ENCODE measurements at places on chromosomes 16 and 17.

DNA sequence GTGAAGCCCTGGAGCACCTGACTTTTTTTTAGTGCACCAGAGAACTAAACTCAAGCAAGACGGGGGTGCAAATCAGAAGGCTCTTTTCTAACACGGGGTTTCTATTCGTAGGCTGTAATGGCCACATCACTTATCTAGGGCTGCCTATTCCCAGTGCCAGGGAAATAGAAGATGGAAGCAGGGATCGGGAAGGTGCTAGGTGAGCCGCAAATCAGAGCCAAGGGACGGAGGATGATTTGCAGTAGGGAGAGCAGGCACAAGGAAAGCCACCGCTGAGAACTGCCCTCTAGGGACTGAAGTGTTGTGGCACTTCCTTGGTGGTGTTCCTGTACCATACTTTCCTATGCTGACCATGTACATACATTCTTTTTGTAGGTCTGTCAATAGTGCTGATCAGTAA lies 7.8 kb upstream of the SLC46A1 start:
- H3K36me3 ChIP-seq: no peaks in the 10 kb centered on the region
- no peak overlapping the region for H3K4me3 ChIP-seq
- no peaks in the 10 kb centered on the region for H3K27me3 ChIP-seq
- no peak overlapping the region for H3K27ac ChIP-seq
- DNase-seq: no peak

DNA sequence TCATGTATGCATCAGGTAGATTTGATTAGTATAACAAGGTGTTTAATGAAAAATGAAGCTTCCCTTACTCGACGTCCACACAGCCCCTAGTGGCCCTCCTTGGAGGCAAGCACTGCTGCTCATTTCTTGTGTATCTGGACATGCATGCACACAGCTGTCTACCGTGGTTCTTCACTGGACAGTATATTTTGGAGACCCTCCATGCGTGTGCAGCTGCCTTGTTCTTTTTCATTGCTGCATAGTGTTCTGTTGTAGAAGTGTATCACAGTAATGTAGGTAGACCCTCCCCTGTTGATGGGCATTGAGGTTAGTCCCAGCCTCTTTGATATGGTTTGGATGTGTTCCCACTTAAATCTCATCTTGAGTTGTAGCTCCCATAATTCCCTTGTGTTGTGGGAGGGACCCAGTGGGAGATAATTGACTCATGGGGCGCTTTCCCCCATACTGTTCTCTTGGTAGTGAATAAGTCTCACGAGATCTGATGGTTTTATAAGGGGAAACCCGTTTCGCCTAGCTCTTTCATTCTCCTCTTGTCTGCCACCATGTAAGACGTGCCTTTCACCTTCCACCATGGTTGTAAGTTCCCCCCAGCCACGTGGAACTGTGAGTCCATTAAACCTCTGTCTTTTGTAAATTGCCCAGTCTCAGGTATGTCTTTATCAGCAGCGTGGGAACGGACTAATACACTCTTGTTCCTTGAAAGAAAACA lies 6.3 kb downstream of the CMIP start:
- H3K27ac ChIP-seq: no peak overlapping the region
- H3K4me1 ChIP-seq: peaks cover 3% of the 10 kb centered on the region
- no peaks in the 10 kb centered on the region for H3K27me3 ChIP-seq
- no peak overlapping the region for H3K4me3 ChIP-seq
- no peaks in the 10 kb centered on the region for H3K36me3 ChIP-seq

- H3K4me3 ChIP-seq: peak within 1 kb of the TSS; percentile 66
- no peaks in the 10 kb centered on the region for H3K27me3 ChIP-seq
- no peaks in the 10 kb centered on the region for H3K36me3 ChIP-seq
Measured at GRCh38 chr16:67150833-67151396, at the start of gene B3GNT9. B3GNT9 (minus strand) TSS chr16:67150998; CDS start chr16:67150485, 513 bp downstream.

DNA sequence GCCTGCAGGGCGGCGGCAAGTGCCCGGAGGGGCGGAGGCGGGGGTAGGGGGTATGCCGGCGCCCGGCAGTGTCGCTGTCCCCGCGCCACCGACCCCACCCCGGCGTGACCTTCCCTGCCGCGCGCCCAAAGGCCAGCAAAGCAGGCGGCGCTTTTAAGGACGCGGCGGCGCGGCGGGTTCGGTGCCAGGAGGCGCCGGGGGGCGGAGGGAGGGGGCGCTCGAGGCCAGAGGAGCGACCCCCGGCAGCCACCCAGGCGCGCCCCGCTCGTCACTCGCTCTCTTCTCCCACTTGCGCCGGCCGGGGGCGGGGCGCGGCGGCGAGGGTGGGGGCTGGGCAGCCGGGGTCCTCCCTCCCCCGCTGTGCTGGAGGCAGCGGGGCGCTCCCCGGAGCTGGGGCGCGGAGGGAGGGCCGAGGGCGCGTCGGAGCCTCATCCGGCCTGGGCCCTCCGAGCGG lies 8.6 kb upstream of the BAHCC1 start:
- H3K27me3 ChIP-seq: no peaks in the 10 kb centered on the region
- H3K4me3 ChIP-seq: peak overlapping the region; percentile 94
- peaks cover 5% of the 10 kb centered on the region for H3K4me1 ChIP-seq
- no peak for DNase-seq
- no peaks in the 10 kb centered on the region for H3K36me3 ChIP-seq

- H3K36me3 ChIP-seq: no peaks in the 10 kb centered on the region
- H3K4me3 ChIP-seq: no peak overlapping the region
- no peak for DNase-seq
- H3K4me1 ChIP-seq: no peaks in the 10 kb centered on the region
- no peak overlapping the region for H3K27ac ChIP-seq
- H3K27me3 ChIP-seq: no peaks in the 10 kb centered on the region
Measured at GRCh38 chr16:82834151-82834815, 207.5 kb downstream of the CDH13 start.

GRCh38 chr17:41578971-41579370 lies 7.1 kb upstream of the KRT9 start:
- no peaks in the 10 kb centered on the region for H3K36me3 ChIP-seq
- H3K27ac ChIP-seq: peak overlapping the region; percentile 90
- no peak overlapping the region for H3K4me3 ChIP-seq

- H3K4me1 ChIP-seq: no peaks in the 10 kb centered on the region
- no peaks in the 10 kb centered on the region for H3K27me3 ChIP-seq
- no peak overlapping the region for H3K27ac ChIP-seq
- no peaks in the 10 kb centered on the region for H3K36me3 ChIP-seq
Measured at GRCh38 chr17:54793271-54793670, 107.4 kb upstream of the TOM1L1 start.

GRCh38 chr17:70658317-70658716 lies 489.0 kb downstream of the KCNJ2 start:
- no peaks in the 10 kb centered on the region for H3K36me3 ChIP-seq
- no peak for DNase-seq
- no peak overlapping the region for H3K27ac ChIP-seq
- H3K27me3 ChIP-seq: no peaks in the 10 kb centered on the region
- no peak overlapping the region for H3K4me3 ChIP-seq

GRCh38 chr16:26505496-26505895 lies 561.2 kb upstream of the C16orf82 start:
- no peaks in the 10 kb centered on the region for H3K27me3 ChIP-seq
- DNase-seq: no peak
- no peaks in the 10 kb centered on the region for H3K36me3 ChIP-seq
- H3K4me1 ChIP-seq: no peaks in the 10 kb centered on the region

- H3K4me1 ChIP-seq: no peaks in the 10 kb centered on the region
- H3K27me3 ChIP-seq: no peaks in the 10 kb centered on the region
- DNase-seq: no peak
- peak overlapping the region; percentile 51 for H3K4me3 ChIP-seq
Measured at GRCh38 chr17:60102632-60103096, 23.9 kb upstream of the HEATR6 start.

GRCh38 chr16:81567087-81567486 lies 122.5 kb downstream of the CMIP start:
- DNase-seq: no peak
- H3K4me1 ChIP-seq: peaks cover 27% of the 10 kb centered on the region
- H3K27me3 ChIP-seq: no peaks in the 10 kb centered on the region
- H3K4me3 ChIP-seq: no peak overlapping the region
- H3K27ac ChIP-seq: no peak overlapping the region

- H3K27ac ChIP-seq: no peak overlapping the region
- H3K4me1 ChIP-seq: peaks cover 6% of the 10 kb centered on the region
- DNase-seq: no peak
- no peaks in the 10 kb centered on the region for H3K27me3 ChIP-seq
- no peak overlapping the region for H3K4me3 ChIP-seq
- H3K36me3 ChIP-seq: no peaks in the 10 kb centered on the region
Measured at GRCh38 chr17:73187203-73187769, 5.6 kb upstream of the COG1 start.

GRCh38 chr16:74051-74746 lies 1.8 kb upstream of the RHBDF1 start:
- peaks cover 51% of the 10 kb centered on the region for H3K4me1 ChIP-seq
- H3K4me3 ChIP-seq: no peak overlapping the region
- no peaks in the 10 kb centered on the region for H3K27me3 ChIP-seq
- no peak for DNase-seq

DNA sequence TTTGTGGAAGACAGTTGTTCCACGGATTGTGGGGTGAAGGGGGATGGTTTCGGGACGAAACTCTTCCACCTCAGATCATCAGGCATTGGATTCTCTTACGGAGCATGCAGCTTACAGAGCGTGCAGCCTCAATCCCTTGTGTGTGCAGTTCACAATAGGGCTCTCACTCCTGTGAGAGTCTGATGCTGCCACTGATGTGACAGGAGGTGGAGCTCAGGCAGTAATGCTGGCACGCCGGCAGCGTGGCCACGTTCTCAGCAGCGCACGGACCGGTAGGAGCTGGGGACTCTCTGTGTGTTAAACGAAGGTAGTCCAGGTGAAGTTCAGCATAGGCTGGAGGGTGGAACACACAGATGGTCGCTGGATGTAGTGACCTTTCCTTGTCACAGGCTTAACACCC lies 37.8 kb downstream of the SEC14L1 start:
- no peaks in the 10 kb centered on the region for H3K36me3 ChIP-seq
- DNase-seq: no peak
- H3K27ac ChIP-seq: no peak overlapping the region
- H3K4me3 ChIP-seq: no peak overlapping the region
- H3K4me1 ChIP-seq: no peaks in the 10 kb centered on the region

- H3K27ac ChIP-seq: no peak within 1 kb of the TSS
- no peaks in the 10 kb centered on the region for H3K36me3 ChIP-seq
- peak within 1 kb of the TSS; percentile 39 for H3K4me3 ChIP-seq
- H3K4me1 ChIP-seq: peaks cover 7% of the 10 kb centered on the region
- DNase-seq: no peak
Measured at GRCh38 chr16:3045758-3046640, at the start of gene MMP25. MMP25 (plus strand) TSS chr16:3046561; CDS start chr16:3046918, 357 bp downstream.

GRCh38 chr17:57121308-57122042 lies 36.4 kb downstream of the AKAP1 start:
- H3K4me3 ChIP-seq: no peak overlapping the region
- no peak overlapping the region for H3K27ac ChIP-seq
- DNase-seq: no peak
- no peaks in the 10 kb centered on the region for H3K4me1 ChIP-seq
- H3K27me3 ChIP-seq: no peaks in the 10 kb centered on the region

DNA sequence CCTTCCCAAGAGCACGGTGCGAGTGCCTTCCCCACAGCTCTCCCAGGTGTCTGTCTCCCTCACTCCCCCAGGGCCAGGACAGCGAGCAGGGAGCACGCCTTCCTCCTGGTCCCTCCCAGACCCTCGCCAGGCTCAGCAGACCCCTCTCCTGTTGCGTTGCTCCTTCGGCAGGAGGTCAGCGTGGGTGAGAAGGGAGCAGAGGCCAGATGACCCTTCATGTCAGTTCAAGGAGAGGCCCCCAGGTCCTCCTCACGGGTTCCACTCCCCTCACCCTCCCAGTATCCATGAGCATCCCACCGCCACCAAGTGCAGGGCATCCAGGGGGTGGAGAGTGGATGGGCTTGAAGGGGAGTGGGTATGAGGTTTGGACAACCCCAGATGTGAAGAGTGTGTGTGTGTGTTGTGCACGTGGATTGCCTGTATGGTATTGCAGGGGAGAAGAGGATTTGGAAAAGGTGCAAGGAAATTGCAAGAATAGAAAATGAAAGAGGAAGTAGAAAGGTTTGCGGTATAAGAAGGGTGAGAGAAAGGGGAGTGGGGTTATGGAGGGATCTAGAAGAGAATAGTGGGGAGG lies 17.7 kb downstream of the SGCA start:
- peaks cover 1% of the 10 kb centered on the region for H3K4me1 ChIP-seq
- H3K36me3 ChIP-seq: no peaks in the 10 kb centered on the region

GRCh38 chr16:7366041-7366440 lies 33.4 kb downstream of the RBFOX1 start:
- H3K27ac ChIP-seq: no peak overlapping the region
- H3K4me3 ChIP-seq: no peak overlapping the region
- H3K36me3 ChIP-seq: no peaks in the 10 kb centered on the region
- no peaks in the 10 kb centered on the region for H3K4me1 ChIP-seq
- no peaks in the 10 kb centered on the region for H3K27me3 ChIP-seq
- DNase-seq: no peak

DNA sequence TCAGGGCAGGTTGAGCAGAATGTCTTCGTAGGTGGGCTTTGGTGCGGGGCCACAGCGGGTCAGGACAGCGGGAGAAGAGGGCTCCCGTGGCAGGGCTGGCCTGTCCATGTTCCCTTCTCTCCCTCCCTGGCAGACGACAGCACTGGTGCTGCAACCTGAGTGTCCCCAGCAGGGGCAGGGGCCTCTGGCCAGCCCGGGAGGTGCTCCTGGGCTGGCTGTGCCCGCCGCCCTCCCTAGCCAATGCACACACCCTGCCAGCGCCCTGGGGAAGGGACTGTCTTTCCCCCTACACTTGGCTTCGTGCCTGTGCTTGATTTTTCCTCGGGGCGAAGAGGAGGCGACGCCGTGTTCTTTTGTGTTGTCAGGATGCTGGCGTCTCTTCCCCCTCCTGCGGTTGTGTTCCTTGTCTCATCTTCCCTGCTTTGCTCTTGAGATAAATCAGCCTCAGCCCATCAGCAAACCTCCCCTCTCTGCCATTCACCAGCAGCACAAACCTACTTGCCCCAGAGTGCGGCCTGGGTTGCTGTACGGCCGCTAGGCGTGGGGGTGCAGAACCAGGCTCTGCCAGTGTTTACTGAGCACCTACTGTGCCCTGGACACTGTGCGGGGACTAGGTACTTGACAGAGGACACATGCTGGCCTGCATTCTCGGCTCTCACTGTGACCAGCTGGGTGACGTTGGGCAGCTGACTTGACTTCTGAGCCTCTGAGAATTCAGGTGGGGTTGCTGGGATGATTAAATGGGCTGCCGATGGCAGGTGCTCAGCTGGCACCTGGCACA lies 237.3 kb upstream of the CIBAR2 start:
- DNase-seq: peak; percentile 69
- H3K27me3 ChIP-seq: no peaks in the 10 kb centered on the region
- H3K36me3 ChIP-seq: no peaks in the 10 kb centered on the region
- peaks cover 2% of the 10 kb centered on the region for H3K4me1 ChIP-seq
- peak overlapping the region; percentile 72 for H3K27ac ChIP-seq

DNA sequence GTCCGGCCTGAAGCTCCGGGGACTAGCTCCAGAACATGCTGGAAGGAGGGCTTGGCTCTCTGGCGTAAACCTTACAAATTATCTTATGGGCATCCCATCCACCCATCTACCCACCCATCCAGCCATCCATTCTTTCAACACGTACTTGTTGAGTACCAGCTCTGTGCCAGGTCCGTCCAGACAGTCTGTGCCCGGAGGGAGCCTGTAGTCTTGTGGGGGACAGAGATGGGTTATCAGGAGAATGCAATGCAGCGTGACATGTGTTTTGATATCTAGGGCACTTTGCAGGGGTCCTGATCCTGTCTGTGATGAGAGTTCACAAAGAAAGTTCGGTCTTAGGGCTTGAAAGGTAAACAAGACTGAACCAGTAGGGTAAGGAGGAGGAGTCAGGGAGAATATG lies 4.1 kb upstream of the SLC13A2 start:
- H3K4me3 ChIP-seq: no peak overlapping the region
- no peaks in the 10 kb centered on the region for H3K27me3 ChIP-seq
- peak overlapping the region; percentile 85 for H3K27ac ChIP-seq
- H3K4me1 ChIP-seq: peaks cover 34% of the 10 kb centered on the region
- H3K36me3 ChIP-seq: no peaks in the 10 kb centered on the region

Data from breast epithelium (tissue), 4 donors.